ENCODE measurements at places on chromosomes 1 and 21.

- no peak for DNase-seq
These were observed 169.3 kb downstream of the GRIK3 start for GRCh38 chr1:36864823-36865601.

GRCh38 chr1:15488371-15488770 is 12.5 kb downstream of the CELA2B start:
- DNase-seq, result no peak

DNA sequence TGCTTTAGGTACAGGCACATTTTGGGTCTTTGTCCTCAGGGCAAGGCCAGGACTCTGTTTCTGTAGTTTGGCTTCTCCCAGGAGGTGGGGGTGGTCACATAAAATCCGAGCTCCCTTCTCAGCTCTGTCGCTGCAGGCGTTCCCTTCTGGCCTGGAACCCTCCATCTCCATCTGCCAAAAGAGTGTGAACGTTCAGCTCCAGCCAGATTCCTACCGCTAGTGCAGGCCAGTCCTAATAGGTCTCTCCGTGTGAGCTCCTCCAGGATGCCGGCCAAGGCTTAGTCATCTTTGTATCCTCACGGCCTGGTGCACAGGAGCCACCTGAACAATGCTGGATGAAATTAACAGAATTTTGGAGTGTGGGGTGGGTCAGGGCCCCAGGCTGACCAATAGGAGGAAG is 19.9 kb upstream of the KCNA10 start:
- no peak for DNase-seq

DNA sequence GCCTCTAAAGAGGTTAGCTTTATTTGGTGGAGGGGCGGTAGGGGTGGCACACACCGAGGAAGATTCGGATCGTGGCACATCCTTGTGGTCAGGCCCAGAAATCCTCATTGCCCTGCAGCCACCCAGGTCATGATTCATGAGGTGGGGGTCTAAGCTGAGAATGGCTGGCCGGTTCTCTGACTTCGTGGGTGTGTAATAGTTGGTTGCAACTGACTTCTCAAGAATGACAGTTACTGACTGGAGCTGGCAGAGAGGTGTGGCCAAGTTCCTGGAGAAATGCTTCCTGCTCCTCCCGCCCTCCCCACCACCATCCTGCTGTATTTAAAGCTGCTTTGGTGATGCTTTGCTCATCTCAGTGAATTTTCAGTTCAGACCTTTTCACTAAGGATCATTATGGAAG is 198.6 kb downstream of the KIF26B start:
- no peak for DNase-seq

DNA sequence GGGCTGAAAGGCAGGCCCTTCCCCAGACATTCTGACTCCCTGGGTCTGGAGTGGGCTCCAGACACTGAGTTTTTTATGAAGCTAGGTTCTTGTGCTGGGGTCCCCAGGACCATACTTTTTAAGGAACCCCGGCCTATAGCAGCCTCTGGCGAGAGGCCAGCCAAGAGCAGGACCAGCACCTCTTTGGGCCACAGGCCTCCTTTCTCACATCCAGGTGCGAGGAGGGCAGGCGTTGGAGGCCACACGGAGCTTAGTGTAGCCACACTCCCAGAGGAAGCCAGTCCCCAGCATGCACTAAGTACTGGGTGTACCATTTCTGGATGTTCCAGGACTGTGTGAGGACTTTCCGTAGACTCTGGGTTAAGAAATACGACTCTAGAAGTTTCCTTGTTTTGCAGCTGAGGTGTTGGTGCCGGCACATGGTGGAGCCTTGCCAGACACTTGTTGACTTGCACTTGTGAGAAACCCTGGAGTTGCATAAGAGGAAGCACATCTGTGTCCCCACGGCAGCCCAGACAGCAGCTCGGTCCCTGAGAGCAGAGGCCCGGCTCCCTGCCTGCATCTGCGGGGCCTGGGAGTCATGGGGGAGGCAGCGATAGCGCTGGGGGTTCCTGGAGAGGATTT is 122.2 kb upstream of the VAMP3 start:
- DNase-seq, result no peak

DNA sequence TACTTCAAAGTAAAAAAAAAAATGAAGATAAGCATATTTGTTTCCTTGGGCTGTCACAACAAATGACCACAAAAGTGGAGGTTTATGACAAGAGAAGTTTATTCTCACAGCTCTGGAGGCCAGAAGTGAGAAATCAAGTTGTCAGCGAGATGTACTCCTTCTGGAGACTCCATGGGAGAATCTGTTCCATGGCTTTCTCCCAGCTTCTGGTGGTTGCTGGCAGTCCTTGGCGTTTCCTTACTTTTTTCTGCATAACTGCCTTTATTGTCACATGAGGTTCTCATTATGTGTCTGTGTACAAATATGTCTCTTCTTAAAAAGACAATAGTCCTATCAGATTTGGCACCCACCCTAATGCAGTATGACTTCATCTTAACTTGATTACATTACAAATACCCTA is 398.3 kb downstream of the KCNT2 start:
- no peak for DNase-seq

DNA sequence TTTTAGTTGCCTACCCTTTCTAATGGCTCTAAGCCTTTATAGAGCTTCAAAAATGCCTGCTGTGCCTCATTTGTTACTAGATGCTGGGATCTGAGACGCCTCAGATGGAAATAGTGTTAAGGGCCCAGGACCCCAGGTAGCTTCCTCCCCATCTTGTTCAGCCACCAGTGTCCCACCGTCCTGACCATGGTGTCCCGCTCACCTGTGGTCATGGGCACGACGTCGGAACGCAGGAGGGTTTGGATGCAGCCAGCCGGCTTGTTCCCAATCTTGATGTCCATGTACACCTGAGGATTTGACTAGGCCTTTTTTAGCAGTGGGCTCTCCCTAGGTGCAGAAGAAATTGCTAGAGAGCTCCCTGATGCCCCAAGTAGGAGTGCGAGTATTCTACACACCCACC is 31.1 kb downstream of the PABPC4 start:
- no peak for DNase-seq

DNA sequence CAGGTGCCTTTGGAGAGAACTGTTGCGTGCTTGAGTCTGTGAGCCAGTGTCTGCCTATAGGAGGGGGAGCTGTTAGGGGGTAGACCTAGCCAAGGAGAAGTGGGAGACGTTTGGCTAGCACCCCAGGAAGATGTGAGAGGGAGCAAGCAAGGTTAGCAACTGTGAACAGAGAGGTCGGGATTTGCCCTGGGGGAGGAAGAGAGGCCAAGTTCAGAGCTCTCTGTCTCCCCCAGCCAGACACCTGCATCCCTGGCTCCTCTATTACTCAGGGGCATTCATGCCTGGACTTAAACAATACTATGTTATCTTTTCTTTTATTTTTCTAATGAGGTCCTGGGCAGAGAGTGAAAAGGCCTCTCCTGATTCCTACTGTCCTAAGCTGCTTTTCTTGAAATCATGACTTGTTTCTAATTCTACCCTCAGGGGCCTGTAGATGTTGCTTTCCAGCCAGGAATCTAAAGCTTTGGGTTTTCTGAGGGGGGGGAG is 2.4 kb downstream of the BTG2 start:
- no peak for DNase-seq
